ENCODE measurements at places on chromosomes 1 and 21. TPM values are rescaled to one million over a fixed set of nuclear protein-coding genes. Genes with fewer than 3 reads are reported as not detected.

DNA sequence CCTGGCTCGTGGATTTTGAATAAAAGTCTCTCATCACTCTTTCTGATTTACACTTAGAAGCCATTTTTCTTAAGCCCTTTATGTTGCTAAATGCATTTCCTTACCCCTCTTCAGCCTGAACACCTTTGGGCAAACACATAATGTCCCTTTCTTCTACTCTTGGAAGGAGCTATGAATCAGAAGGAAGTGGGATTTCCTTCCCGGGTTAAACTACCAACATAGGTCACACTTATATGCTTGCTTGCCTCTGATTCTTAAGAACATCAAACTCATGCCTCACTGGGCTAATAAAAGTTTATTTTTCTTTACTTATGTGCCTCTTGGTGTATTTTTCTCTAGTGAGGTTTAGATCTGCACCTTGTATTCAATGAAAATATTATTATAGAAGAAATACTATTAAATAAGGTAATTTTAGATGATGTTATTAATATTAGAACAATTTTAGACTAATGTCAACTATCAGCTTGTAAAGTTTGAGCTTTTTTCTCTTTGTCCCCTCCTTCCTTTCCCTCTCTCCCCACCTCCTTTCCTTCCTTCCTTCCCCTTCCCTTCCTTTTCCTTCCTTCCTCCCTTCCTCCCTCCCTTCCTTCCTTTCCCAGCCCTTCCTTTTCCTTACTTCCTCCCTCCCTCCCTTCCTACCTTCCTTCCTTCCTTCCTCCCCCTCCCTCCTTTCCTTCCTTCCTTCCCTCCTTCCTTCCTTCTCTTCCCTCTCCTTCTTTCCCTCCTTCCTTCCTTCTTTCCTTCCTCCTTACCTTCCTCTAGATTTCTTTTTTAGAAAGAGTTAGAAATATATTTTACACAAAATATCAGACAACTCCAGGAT lies 66.5 kb upstream of the KCNJ6 start:
- no peak overlapping the region for H3K27ac ChIP-seq
- H3K36me3 ChIP-seq = no peaks in the 10 kb centered on the region
- no peaks in the 10 kb centered on the region for H3K27me3 ChIP-seq
- no peak for DNase-seq
- H3K4me1 ChIP-seq = no peaks in the 10 kb centered on the region
- H3K4me3 ChIP-seq = no peak overlapping the region

KDF1 gene
- total RNA-seq = 30.3 TPM

- peaks cover 13% of the 10 kb centered on the region for H3K4me1 ChIP-seq
- H3K4me3 ChIP-seq = no peak overlapping the region
- no peak overlapping the region for H3K27ac ChIP-seq
- no peaks in the 10 kb centered on the region for H3K36me3 ChIP-seq
- no peak for DNase-seq
Observed at GRCh38 chr1:179757933-179758332, 14.8 kb downstream of the FAM163A start.

DNA sequence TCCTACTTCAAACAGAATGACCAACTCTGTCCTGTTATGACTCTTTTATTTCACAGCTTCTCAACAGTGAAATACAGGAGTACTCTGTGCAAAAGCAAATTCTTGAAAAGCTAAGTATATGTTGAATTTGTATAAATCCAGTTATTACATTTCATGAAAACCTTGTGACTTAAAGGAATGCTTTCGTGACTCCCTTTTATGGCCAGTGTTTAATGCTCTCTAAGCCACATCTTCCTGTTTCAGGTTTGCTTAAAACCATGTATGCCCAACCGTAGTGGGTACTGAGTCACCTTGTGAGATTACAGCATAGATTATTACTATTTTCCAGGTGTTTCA lies 40.2 kb upstream of the KIF1B start:
- no peak overlapping the region for H3K4me3 ChIP-seq
- no peaks in the 10 kb centered on the region for H3K27me3 ChIP-seq
- H3K36me3 ChIP-seq = peaks cover 21% of the 10 kb centered on the region
- peaks cover 13% of the 10 kb centered on the region for H3K4me1 ChIP-seq
- no peak for DNase-seq

CLIC4 gene
- total RNA-seq = 137 TPM

LCE1C gene
- not detected for total RNA-seq

ZNF692 gene
- 17.2 TPM for total RNA-seq

GRCh38 chr1:171641076-171641864 lies 11.2 kb downstream of the MYOC start:
- no peaks in the 10 kb centered on the region for H3K27me3 ChIP-seq
- no peak for DNase-seq
- no peak overlapping the region for H3K4me3 ChIP-seq
- H3K27ac ChIP-seq = no peak overlapping the region
- H3K36me3 ChIP-seq = no peaks in the 10 kb centered on the region

DNA sequence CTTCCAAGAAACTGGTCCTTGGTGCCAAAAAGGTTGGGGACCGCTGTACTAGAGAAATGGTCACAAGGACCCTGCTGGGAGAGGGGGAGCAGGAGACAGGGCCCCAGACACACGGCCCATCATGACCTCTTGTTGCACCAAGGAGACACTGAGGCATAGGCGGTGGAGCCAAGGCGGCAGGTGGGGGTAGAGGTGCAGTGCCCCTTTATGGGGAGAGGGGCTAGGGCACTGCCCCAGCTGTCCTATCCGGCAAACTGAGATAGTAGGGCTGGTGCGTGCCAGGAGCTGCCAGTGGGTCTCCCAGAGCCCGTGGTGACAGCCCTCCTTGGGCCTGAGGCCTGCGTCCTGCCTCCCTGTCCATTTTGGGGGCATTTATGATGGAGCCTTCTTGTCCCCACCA lies 20.3 kb downstream of the TNNT2 start:
- H3K27ac ChIP-seq = no peak overlapping the region
- no peaks in the 10 kb centered on the region for H3K4me1 ChIP-seq
- no peaks in the 10 kb centered on the region for H3K27me3 ChIP-seq

GRCh38 chr1:180912211-180912800 lies 391 bp upstream of the KIAA1614 start:
- H3K4me1 ChIP-seq = no peaks in the 10 kb centered on the region
- H3K27ac ChIP-seq = peak overlapping the region; percentile 92
- no peaks in the 10 kb centered on the region for H3K27me3 ChIP-seq
- peak overlapping the region; percentile 80 for H3K4me3 ChIP-seq
- peak; percentile 48 for DNase-seq
- H3K36me3 ChIP-seq = no peaks in the 10 kb centered on the region

- no peak overlapping the region for H3K4me3 ChIP-seq
- H3K27me3 ChIP-seq = no peaks in the 10 kb centered on the region
- DNase-seq = no peak
- H3K36me3 ChIP-seq = no peaks in the 10 kb centered on the region
Observed at GRCh38 chr1:231643071-231643934, 16.7 kb downstream of the DISC1 start.

DNA sequence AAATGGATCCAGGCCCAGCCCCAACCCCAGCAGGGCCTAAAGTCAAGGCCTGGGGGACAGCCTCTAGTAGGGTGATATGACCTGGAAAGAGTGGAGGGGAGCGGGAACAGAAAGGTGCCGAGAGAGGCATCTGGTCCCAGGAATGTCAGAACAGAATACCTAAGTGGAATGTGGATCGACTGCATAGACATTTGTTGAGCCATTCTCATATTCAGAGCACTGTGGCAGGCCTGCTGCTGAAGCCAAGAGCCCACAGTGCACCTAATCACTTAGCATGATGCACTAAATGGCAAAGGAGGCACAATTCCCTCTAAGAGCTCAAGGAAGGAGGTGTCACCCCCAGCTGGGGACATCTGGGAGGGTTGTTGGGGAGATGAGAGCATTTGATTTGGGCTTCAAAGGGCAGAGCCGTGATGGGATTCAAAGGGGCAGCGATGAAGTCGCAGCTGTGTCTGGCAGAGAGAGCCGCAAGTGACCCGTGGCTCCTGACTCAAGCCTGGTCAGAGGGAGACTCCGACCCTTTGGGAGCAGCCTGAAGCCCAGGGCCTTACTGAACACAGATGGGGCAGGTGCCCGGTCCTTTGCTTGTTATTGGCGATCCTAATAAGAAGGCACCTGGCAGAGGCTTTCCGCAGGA lies 8.6 kb upstream of the PKP1 start:
- no peaks in the 10 kb centered on the region for H3K27me3 ChIP-seq
- DNase-seq = no peak
- no peaks in the 10 kb centered on the region for H3K36me3 ChIP-seq
- H3K4me1 ChIP-seq = peaks cover 6% of the 10 kb centered on the region

Measured in thyroid gland (tissue), 4 donors.